ENCODE measurements at places on chromosomes 6 and 20.

- DNase-seq, result no peak
These were observed 42.5 kb downstream of the SESN1 start for GRCh38 chr6:109052018-109052651.

- DNase-seq, result no peak
These were observed 33.0 kb downstream of the SYNJ2 start for GRCh38 chr6:158014505-158015187.

GRCh38 chr20:33524261-33524660, 34.4 kb downstream of the CBFA2T2 start:
- DNase-seq, result no peak

- no peak for DNase-seq
These were observed 24.8 kb downstream of the DUSP22 start for GRCh38 chr6:317060-317447.

- no peak for DNase-seq
These were observed 204.9 kb upstream of the ID4 start for GRCh38 chr6:19632230-19632629.

DNA sequence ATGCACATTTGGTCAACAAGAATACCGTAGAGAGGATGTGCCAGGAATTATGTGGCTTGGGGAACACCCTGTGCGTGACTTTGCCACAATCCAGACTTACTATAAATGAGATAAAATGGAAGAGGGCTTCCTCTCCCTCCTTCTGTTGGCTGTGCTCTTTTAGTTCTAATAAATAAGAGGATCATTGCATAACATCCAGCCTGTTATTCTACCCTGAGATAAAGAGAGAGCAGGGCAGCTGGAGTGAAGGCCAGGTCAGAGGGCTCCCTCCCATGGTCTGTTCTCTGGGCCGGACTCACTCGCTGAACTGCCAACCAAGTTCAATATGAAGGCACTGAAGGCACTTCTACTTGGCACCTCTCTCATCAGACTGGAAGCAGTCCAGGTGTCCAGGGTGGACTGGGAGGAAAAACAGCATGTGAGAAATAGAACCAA, 91.7 kb downstream of the MTFR2 start:
- DNase-seq, result no peak

- DNase-seq, result no peak
These were observed 832.3 kb downstream of the C6orf118 start for GRCh38 chr6:164477101-164477500.

DNA sequence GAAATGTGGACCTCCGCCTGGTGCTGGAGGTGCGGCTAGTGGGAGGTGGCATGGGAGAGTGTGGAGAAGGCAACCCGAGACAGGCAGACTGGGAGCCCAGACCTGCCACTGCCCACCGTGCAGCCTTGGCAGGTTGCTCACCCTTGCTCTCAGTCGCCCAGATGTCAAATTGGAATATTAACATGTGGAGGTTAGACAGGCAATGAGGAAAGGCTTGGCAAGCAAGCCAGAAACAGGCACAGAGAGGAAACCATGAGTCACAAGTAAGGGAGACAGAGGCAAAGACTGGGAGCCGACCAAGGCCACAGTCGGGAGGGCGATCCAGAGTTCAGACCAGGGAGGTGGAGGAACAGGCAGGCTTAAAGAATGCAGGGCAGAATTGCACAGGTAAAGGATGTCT, 178.2 kb downstream of the FOXC1 start:
- DNase-seq, result no peak

GRCh38 chr6:119727504-119728219, 378.1 kb upstream of the MAN1A1 start:
- no peak for DNase-seq

DNA sequence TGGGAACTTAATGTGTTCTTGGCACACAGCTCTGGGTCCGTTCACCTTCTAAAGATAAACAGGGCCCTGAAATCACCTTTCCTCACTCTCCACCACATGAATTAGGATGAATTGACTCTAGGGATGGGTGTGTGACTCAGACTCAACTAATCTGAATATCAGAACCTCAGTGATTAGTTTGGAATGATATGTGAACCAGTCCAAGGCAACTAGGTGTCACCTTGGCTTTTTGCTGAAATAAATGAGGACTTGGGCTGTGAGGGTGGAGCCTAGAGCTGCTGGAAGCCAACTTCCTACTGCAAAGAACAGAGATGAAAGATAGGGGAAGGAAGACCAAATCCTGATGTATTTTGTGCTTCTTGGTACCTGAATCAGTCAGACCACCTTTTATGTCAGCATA, 132.0 kb upstream of the RNF24 start:
- no peak for DNase-seq

- peak; percentile 38 for DNase-seq
These were observed 72.2 kb upstream of the NAA20 start for GRCh38 chr20:19944772-19945459.

GRCh38 chr6:168870982-168871381, 382.7 kb downstream of the THBS2 start:
- no peak for DNase-seq

- DNase-seq, result no peak
These were observed 22.3 kb downstream of the DNMT3B start for GRCh38 chr20:32784369-32785080.

- DNase-seq, result no peak
These were observed 363.9 kb downstream of the MAFB start for GRCh38 chr20:40325006-40325568.

- no peak for DNase-seq
These were observed 32.1 kb downstream of the FNDC1 start for GRCh38 chr6:159201336-159201735.

GRCh38 chr20:8271727-8272126, 139.7 kb downstream of the PLCB1 start:
- no peak for DNase-seq

GRCh38 chr6:33492093-33492492, 37.7 kb downstream of the ZBTB9 start:
- no peak for DNase-seq

- DNase-seq, result no peak
These were observed 5.0 kb upstream of the HSPA12B start for GRCh38 chr20:3727401-3728021.

DNA sequence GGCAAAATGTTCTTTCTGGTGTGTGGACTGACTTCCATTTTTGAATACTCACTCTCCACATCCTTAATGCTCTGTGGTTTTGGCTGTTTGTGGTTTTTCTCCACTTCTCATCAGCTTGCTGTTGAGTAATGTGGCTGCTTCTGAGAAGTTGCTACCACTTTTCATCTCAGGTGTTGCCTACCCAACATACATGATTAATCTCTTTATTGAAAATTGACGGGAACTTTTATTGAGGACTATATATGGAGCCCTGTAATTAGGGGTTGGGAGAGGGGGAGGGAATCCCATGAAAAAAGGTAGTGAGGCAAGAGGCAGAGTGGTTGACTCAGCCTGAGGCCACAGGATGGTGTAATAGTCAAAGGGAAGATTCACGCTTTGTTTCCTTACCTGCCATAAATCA, 17.6 kb downstream of the IL22RA2 start:
- peak; percentile 62 for DNase-seq

DNA sequence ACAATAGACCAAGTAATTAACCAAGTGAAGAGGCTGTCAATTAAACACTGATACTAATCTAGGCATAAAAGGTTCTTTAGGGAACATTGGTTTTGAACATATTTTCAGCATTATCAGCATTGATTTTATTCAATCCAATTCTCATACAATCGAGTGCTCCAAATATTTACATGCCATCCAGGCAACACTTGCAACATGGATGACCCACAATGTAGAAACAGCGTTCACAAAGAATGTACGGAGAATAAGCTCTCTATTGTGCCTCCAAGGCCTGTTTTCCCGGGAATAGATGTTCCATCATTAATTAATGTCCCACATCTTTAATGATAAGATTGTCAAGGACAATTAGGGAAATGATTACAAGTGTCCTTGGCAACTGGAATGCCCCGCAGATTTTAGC, 117.4 kb downstream of the RFX6 start:
- no peak for DNase-seq

- peak; percentile 55 for DNase-seq
These were observed 1.1 kb upstream of the PHF10 start for GRCh38 chr6:169725125-169726048.

DNA sequence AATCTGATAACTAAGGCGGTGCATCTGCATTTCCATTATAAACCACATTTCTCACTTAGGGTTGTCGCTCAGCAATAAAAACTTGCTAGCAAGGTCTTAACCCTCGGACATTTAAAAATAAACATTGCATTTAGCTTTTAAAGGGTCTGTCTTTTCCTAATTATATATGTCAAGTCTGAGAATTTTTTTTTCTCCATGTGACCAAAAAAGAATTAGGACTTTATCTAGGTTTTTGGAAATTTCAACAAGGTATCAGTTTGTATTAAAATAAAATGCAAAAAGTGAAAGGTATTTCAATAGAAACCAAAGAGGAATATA, 198.1 kb downstream of the FOXA2 start:
- no peak for DNase-seq

DNA sequence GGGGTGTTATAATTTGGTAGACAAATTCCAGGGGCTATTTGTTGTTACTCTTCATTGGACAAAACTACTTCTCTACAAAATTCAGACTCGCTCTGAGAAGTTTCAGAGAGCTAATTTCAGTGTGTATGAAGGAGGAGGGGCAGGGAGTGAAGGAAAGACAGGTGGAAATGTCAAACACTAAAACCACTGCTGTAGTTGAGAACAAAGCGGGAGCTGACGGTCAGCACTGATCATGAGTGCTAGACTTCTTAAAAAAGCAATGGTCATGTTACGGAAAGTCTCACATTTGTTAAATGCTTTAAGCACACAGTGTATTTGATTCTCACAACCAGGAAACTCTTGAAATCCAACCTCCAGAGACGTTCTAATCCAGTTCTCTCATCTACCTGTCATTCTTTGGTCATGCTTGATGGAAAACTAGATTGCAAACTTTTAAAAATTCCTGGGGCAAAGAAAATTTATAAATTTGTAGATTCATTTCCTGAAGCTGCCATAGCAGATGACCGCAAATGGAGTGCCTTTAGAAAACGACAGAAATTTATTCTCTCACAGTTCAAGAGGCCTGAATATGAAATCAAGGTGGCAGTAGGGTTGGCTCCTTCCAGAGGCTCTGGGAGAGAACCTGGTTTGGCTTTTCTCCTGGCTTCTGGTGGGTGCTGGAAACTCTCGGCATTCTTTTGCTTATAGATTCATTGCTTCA, 100.7 kb upstream of the CARMIL1 start:
- no peak for DNase-seq

DNA sequence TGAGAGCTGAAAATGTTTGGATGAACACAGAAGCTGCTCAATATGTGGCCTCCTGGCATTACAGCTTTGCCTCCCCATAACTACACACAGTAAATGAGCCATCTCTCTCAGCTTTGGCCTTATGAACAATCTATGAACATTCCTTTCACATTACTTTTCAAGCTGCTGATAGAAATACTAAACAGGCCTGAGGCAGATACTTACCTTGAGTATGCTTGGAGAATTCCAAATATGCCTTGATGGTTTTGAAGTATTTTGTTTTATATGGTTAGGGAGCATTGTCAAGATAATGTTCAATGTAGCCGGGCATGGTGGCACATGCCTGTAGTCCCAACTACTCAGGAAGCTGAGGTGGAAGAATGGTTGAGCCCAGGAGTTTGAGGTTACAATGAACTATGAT, 104.5 kb downstream of the CD24 start:
- no peak for DNase-seq

GRCh38 chr20:3250091-3250504, 11.1 kb upstream of the SLC4A11 start:
- no peak for DNase-seq

DNA sequence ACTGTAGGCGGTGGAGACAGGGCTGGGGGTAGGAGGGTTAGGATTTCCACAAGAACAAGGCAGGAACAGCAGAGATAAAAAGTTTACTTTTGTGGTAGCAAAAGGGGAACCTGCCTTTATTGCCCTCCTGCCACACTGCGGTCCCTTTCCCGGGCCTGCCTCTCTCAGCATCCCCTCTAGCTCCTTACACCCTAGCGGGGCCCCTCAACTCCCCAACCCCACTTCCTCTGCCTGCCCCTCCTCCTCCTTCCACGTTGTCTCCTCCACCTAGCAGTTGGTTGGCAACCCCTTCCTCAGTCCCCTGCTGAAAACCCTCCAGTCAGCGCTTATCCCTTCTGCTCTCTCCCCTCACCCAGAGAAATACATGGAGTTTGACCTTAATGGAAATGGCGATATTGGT, 714 bp downstream of the AIF1 start:
- peak; percentile 64 for DNase-seq

DNA sequence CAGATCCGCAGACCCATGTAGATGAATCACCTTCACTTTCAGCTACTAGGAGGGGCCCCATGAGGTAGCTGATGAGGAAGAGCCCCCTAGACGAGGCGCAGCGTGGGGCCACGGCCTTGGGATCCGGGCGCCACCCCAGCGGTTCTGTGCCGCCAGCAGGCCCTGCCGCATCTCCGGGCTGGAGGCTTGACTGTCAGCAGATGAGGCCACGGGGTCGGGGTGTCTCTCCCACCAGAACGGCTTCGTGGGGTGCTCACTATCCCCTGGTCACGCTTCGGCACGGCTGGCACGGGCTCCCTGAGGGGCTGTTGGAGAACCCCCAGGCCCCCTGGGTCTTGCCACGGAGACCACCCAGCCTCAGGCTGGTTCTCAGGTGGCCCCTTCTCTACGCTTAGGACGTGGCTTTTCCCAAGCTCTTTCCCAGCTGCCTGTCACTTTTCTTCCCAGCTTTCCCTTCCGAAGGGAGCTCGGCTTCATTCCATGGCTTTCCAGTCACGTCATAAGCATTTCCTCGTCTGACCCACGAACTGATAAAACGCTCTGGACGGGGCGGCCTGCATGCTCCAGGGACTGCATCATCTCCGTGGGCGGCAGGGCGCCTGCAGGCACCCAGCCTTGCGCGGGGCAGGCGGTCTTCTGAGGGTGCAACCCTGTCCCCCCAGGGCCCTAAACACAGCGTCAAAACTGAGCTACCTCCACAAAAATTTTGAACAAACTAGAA, 85.9 kb downstream of the THBS2 start:
- DNase-seq, result no peak

- DNase-seq, result no peak
These were observed 34.2 kb downstream of the PIM1 start for GRCh38 chr6:37204014-37204751.

DNA sequence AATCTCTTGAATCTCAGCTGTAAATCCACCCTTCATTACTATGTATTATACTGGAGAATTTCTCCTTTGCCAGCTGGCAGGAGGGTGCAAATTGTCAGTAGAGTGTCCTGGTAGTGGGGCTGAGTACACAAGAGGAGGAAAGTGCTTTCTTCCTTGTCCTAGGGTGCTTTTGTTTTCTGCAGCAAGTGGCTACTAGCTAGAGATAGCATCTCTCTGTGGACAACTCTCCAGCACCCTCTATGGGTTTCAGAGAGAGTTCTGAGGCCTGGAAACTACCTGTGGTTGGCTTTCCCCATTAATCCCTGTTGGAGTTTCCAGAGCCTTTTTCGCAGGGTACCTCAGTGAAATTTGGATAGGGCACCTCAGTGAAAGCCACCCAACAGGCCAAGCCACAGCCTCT, 422.5 kb upstream of the RGS17 start:
- no peak for DNase-seq

GRCh38 chr20:10701607-10702006, 27.8 kb upstream of the JAG1 start:
- DNase-seq, result no peak

GRCh38 chr6:6851059-6851948, 256.5 kb upstream of the RREB1 start:
- no peak for DNase-seq

Data from activated CD8-positive, alpha-beta T cell treated with anti-CD3 and anti-CD28 coated beads for 36 hours (primary cell).